Glutamatergic neuron (in vitro differentiated cells): ENCODE measurements at places on chromosomes 2 and 18.

DNA sequence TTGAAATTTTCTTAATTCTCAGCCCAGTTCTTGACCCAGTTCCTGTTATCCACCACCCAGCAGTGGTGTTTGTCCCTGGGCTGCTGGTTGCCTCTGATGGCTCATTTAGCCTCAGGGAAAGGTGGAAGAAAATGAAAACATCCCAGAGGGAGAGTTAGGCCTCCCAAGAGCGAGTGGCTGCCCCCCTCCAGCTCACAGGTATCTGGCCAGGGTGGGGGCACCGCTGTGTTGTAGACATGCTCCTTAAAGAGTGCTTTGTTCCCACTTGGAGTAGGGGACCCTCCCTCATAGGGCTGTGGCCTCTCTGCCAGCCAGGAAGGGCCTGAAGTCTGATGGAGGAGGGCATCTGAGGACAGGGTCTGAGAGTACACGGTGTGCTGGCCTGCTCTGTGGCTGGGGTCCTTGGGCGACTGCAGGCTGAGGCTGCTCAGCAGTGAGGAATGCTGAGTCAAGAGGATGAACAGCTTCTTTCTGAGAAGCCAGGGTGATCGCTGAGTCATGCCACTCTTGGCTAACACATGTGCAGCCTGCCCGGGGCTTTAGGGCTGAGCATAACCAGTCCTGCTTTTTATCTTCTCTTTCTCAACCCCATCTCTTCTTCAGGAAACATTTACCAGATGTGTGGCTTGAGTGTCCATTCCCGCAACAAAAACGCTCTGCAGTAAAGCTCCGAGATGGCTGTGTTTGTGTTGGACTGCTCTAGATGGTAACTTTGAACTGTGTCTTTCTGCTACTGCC, 72.3 kb downstream of the IL1R2 start:
- DNase-seq: no peak

DNA sequence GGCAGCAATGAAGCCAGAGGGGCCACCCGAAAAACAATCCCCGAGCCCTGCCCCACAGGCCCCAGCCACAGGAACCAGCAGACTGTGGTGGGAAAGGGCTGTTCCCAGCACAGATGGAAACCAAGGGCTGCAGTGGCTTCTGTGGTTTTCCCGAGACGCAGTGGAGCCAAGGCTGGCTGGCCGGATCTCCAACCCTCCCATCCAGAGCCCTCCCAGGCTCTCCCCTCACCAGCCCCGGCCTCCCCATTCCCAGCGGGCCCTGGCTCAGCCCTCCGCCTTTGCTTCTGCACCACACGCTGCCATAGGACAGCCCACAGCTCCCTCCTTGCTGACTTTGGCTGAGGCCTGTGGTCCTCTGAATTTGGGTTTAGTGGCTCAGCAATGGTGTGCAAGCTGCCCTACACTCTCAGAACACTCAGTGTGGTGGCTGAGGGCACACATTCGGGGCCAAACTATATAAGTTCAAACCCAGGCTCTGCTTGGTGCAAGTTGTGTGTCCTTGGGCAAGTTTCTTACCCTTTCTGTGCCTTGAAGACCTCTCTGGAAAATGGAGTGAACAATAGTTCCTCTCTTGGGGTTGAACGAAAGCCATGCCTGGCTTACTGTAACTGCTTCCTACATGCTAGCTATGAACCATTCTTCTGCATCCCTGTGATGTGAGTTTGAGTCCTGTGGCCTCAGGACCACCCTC, 200.1 kb downstream of the SMAD7 start:
- no peak for DNase-seq

- DNase-seq: no peak
Observed at GRCh38 chr18:31429623-31430022, 17.9 kb upstream of the DSG3 start.

DNA sequence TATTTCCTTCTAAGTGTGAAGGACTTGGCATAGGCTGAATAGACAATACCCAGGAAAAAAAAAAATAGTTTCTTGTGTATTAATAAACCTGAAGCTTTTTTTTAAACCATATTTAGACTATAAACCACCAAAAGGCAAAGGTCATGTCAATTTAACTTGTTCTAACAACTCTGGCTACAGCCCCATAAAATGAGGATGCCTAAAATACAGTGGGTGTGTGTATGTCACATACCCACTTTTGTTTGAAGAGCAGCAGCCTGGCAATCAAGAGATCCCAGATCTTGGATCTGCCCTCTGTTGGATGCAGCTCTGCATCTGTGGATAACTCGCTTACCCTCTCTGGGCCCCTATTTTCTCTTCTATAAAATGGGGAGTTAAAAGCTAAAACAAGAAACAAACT, 65.4 kb downstream of the SATB2 start:
- no peak for DNase-seq

DNA sequence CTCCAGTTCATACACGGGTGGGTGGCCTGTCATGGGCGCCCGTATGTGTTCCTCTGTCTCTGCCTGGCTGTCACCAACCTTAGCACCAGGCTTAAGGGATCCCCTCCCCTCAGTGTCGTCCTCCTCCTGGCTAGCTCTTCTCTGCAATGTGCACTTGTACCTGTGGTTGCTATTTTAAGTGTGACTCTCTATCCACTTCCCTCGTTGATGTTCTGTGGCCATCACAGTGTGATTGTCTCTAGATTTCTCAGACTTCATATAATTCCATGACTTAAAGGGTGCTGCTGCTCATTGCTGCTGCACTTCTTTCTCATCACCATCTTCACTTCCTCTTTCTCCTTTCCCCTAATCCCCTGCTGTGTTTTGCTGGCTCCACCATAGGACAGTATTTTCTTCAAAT, 143.4 kb downstream of the EML6 start:
- DNase-seq: no peak

DNA sequence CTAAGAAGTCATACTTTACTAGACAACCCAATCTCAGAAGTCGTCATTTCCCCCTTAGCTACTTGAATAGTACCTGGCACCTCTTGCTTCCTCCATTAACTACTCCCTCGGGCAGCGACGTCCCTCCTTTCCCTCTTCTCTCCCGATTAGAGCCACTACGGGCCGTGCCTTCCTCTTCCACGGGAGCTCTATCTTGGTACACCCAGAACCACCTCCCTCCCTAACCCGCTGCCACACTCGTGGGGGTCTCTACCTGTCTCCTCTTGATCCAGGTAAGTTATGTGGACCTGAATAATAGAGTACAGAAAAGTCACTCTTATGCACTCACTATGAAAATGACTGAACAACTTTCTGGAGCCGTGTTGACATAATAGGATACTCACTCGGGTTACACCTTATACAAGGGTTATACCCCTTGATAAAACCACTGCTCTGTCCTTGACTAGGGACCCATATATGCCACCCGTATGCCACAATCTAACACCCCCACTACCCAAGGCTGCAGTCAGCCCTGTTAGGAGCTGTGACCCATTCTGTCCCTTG, 595 bp upstream of the HDHD2 start:
- no peak for DNase-seq
